ENCODE measurements at places on chromosomes 3 and 15.
A peak's percentile ranks its signal among the peaks of the same experiment; 100 is the strongest.

DNA sequence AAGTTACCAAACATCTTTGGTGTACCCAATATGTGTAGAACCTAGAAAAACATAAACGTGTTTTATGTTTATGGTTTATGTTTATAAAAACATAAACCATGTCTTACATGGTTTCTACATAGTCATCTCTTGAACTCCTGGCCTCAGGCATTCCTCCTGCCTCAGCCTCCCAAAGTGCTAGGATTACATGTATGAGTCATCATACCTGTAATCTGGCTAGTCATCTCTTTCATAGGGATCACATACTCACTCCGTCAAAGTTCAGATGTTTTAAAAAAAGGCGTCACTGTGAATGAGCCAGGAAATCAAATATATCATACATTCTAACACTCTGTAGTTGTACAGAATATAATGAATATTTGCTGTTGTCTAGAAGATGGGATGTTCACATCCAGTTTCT, 178.6 kb downstream of the CPNE4 start:
- no peak for DNase-seq

GRCh38 chr3:59818033-59818918, 768.5 kb upstream of the CFAP20DC start:
- DNase-seq = peak; percentile 19

GRCh38 chr3:38038447-38038911, 529 bp upstream of the DLEC1 start:
- no peak for DNase-seq

DNA sequence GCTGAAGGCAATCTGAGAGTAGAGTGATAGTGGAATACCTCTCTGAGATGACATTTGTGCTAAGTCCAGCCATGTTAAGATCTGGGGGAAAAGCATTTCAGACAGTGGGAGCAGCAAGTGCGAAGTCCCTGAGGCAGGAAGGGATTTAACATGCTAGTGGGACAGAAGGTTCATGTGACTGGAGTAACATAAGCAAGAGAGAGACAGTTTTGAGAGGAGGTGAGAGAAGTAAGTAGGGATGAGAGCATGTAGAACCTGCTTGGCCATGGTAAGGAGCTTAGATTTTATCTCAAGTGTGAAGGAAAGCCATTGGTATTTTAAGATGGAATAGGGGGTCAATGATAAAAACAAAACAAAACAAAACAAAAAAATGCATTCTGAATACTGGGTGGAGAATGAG, 358.6 kb upstream of the KCNH8 start:
- no peak for DNase-seq

DNA sequence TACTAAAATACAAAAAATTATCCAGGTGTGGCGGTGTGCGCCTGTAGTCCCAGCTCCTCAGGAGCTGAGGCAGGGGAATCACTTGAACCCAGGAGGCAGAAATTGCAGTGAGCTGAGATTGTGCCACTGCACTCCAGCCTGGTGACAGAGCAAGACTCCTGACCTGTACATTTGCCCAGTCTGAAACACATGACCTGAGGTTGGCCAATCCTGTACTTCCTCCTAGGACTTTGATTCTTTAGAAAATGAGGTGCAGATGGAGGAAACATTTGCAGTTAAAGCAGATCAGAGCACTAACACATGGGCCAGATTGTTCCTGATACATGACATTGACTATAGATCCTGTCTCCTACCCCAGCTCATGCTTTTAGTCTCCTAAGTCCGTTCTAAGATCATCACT, 28.9 kb upstream of the LPP start:
- peak; percentile 51 for DNase-seq

- DNase-seq = peak; percentile 39
These were observed 11.0 kb downstream of the LYSMD2 start for GRCh38 chr15:51726302-51727073.

- no peak for DNase-seq
These were observed 10.0 kb downstream of the RBP2 start for GRCh38 chr3:139466360-139466759.

DNA sequence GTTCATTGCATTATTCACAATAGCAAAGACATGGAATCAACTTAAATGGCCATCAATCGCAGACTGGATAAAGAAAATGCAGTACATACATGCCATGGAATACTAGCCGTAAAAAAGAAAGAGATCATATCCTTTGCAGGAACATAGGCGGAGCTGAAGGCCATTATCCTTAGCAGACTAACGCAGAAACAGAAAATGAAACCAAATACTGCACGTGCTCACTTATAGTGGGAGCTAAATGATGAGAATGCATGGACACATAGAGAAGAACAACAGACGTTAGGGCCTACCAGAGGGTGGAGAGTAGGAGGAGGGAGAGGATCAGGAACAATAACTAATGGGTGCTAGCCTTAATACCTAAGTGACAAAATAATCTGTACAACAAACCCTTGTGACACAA, 57.9 kb downstream of the RASA2 start:
- DNase-seq = peak; percentile 86

DNA sequence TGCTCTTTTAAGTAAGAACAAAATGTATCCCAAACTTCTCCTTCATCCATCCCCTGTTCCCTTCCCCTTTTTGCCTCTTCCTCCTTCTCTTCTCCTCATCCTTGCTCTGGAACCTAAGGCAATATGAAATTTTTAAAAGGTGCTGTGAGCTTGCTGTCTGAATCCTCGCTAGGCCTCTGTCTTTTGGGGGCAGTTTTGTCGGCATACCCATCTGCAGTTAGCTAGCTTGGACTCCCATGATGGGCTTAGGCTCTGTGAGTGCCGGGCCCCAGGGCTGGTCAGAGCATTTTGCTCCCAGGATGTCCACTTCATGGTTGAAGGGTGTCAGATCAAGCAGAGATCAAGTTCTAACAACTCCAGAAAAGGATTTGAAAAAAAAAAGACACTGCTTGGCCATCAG, 18.6 kb downstream of the ZIC1 start:
- DNase-seq = no peak

- DNase-seq = peak; percentile 10
These were observed 57.9 kb upstream of the CTXND1 start for GRCh38 chr15:80309769-80310384.

GRCh38 chr3:39879581-39879980, 70.2 kb downstream of the MYRIP start:
- DNase-seq = no peak

DNA sequence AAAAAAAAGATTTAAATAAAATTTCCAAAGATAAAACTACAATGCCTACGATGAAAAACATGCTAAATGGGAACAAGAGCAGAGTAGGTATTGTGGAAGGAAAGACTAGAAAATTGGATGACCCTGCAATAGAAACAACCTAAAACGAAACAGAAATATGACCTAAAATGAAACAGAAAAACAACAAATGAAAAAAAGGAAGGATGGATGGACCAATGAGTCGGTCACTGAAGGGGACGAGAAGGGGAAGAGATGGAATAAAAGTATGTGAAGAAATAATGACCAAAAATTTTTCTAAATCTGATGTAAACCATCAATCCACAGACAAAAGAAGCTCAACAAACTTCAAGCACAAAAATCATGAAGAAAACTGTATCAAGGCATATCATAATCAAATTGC, 44.8 kb downstream of the TBC1D2B start:
- DNase-seq = no peak

GRCh38 chr15:99474909-99475753, 90.7 kb upstream of the MEF2A start:
- DNase-seq = no peak

DNA sequence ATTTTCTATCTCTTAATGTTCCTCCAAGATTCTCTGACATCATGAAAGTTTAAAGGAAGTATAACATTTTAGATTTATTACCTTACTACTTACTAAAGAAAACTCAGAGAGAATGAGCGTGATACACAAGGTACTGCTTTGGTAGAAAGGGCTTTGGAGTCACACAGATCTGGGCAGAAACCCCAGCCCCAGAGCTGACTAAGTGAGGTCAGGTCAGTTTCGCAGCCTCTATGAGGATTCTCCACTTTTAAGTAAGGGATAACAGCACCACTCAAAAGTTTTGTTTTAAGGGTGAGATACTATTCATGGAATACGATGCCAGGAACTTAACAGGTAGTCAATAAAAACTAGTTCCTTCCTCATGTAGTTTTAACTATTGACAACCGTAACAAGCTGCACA, 76.1 kb downstream of the CLDN11 start:
- DNase-seq = no peak

DNA sequence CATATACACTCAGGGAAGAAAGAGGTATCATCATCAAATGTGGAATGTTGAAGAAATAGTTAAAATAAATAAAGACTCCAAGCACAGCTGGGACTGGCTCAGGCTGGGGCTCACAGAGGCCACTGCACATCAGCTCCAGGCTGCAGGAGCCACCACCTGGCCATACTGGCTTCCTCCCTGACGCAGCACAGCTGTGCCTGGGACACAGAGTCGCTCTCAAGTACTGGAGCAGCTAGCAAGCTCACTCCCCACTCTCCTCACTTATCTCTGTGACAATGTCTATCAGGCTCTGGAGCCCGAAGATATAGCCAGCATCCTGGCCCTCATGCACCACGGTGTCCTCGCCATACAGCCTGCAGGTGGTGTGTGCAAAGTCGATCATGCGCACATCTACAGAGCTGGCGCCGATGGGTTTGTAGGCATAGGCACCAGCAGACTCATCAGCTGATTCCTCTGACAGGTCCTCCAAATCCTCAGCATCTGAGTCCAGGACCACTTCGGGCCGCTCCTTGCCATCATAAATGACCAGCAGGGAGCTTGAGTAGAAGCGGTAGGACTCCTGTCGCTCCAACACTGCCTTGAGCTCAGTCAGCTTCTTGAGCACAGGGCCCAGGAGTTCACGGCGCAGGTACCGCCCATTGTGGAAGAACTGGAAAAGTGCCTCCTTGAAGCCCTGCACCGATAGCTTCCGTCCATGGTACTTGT, 2.5 kb upstream of the NCKIPSD start:
- DNase-seq = no peak

DNA sequence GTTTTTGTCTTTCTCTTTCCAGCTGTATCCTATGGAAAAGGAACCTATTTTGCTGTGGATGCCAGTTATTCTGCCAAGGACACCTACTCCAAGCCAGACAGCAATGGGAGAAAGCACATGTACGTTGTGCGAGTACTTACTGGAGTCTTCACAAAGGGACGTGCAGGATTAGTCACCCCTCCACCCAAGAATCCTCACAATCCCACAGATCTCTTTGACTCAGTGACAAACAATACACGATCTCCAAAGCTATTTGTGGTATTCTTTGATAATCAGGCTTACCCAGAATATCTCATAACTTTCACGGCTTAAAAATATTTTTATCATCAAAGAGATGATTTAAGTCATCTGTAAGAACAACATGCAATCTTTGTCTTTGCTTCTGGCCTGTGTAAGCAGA, 44.9 kb upstream of the PARP14 start:
- DNase-seq = no peak

- DNase-seq = no peak
These were observed 89.7 kb downstream of the LIPC start for GRCh38 chr15:58521293-58521991.

- DNase-seq = no peak
These were observed 211.9 kb upstream of the MRPL3 start for GRCh38 chr3:131714585-131715220.

- no peak for DNase-seq
These were observed 84.5 kb upstream of the NTRK3 start for GRCh38 chr15:88341006-88341405.

DNA sequence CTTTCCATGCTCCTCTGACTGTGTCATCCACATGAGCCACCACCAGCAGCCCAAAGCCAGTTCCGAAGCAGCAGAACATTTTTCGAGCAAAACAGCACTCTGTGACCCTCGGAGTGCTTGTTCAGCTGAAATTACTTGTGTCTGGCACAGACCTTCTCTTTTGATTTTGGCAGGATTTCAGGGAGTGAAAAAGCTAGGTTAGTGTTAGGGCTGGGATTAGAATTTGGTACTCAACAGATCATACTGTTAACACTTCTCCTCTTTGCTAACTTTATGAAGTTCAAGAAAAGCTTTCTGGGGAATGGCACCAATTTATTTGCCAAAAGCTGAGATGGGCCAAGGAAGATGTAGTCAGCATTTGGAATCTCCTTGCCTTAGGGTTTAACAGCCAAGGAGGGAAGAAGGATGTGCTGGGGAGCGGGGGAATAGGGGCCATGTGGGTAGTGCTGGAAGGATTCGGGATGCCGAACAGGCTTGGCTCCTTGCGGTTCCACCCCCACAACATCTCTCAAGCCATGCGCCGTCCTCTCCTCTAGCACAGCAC, 55.1 kb upstream of the TRA2B start:
- DNase-seq = no peak

DNA sequence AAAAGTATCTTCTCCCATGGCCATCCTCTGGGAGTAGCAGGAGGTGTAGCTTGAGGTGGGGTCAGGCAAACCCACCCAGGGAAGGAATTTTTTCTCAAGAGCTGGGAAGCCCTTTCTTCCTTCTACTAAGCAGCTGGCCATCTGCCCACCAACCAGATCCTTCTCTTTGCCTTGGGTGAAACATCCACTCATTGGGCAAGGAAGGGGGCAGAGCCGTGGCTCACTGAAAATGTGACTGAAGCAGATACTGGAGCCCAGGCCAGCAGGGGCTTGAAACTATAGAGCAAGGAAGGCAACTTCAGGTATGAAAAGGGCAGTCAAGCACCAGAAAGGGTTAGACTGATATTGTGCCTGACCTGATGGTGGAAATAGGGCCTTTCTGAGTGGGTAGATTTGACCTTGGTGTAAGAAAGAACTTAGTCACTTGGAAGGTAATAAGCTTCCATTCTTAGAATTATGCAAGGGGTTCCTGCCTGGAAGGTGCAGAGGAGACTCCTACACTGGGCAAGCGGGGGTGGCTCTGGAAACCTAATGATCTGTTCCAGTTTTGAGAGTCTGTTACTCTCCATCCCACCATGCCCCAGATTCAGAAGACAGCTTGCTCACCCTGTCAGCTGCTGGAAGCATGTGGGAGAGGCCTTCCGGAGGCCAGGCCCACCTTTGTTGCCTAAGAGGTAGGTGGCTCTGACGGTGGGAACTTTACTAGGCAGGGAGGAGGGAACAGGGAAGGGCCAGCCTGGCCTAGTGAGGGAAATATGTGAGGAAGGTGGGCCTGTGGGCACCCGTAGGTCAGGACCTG, 22.0 kb upstream of the PLA2G4E start:
- no peak for DNase-seq

DNA sequence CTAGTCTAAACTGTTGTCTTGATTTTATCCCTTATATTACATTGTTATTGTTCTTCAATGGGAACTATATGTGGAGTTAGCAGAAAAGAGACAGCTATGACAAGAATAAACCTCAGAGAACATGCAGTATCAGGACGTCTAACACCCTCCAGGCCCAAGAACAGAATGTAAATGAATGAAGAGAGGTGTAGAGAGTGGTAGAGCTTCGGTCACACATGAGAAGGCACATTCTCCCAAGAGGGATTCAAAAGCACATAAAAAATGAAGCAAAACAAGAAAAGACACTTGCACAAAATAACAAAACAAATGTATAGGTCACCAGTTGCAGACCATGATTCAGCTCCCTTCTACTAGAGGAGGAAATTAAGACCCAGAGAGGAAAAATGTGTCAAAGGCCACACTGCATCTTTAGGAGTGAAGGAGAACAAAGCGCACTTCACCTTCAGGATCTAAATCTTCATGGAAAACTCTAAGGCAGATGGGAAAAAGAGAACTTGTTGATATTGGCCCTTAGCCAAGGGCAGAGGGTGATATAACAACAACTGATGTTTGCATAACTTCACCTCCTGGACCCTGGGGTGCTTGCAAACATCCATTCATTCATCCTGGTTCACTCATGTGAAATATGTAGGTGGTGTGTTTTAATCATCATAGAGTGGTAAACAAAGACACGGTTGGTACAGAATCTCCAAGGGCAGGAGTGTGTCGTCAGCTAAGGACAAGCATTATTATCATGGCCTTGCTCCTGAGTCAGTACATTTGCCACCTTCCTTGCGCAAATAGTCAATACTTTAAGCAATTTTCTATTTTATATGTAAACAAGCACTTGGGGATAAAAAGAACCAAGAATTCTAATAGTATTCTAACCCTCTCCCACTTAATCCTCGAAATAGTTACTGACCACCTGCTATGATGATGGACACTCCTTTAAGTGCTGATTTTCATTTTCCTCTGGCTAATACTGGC, 8.8 kb downstream of the NEK10 start:
- DNase-seq = peak; percentile 93

All from small intestine (tissue), 16 donors.